Activated CD8-positive, alpha-beta memory T cell treated with anti-CD3 and anti-CD28 coated beads for 24 hours (primary cell): ENCODE measurements at places on chromosomes 2 and 18.
A peak's percentile ranks its signal among the peaks of the same experiment; 100 is the strongest.

- DNase-seq, result no peak
Measured at GRCh38 chr2:33777786-33778185, 178.7 kb upstream of the FAM98A start.

GRCh38 chr2:160409480-160409879 is 84.1 kb downstream of the RBMS1 start:
- DNase-seq, result no peak

GRCh38 chr2:74740395-74740740 is 86.3 kb downstream of the SEMA4F start:
- DNase-seq, result no peak

DNA sequence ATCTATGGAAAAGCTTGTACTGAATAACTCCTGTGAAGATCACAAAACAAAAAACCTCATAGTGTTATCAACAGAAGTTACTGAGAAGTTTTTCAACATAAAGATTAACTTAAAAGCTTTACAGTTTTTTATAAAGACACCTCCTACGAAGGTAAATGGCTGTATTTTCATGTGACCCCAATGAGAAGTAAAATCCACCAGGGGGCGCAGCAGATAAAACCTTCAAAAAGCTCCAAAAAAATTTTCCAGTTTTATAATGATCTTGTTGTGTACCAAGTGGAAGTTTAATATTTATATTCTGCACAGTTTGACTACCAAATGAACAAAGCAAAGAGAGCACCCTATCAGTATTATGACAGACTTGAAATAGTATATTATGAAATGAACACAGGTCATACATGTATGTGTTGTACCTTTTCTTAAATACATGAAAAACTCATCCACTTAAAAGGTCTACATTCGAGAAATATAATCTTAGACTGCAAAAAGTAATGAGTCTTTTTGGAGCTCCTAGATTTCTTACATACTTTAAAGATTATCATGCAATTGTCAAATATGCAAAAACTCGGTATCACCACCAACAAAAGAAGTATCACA is 38.5 kb downstream of the PNO1 start:
- no peak for DNase-seq

GRCh38 chr18:26480897-26481795 is 67.2 kb downstream of the KCTD1 start:
- no peak for DNase-seq

GRCh38 chr2:38683766-38684165 is 17.9 kb downstream of the GALM start:
- DNase-seq, result no peak

GRCh38 chr2:207395535-207396251 is 134.1 kb upstream of the CREB1 start:
- no peak for DNase-seq

DNA sequence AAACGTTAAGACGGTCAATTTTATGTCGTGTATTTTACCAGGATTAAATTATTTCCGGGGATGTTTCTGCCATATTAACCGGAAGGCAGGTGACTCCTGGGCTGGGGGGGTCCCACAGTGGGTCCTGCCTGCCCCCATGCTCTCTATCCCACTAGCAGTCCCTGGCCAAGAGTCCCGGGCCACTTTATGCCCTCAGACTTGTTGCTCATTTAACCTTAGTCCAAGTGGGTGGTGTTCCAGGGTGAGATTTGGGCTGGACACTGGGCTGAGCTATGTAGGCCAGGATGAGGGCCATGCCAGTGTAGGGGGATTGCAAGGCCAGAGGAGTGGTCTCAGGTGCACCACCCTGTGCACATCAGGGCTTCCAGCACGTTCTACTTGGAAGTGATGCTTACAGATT is 24.1 kb downstream of the TWIST2 start:
- DNase-seq, result no peak

GRCh38 chr2:169303579-169304305 is 58.6 kb downstream of the LRP2 start:
- DNase-seq, result no peak

DNA sequence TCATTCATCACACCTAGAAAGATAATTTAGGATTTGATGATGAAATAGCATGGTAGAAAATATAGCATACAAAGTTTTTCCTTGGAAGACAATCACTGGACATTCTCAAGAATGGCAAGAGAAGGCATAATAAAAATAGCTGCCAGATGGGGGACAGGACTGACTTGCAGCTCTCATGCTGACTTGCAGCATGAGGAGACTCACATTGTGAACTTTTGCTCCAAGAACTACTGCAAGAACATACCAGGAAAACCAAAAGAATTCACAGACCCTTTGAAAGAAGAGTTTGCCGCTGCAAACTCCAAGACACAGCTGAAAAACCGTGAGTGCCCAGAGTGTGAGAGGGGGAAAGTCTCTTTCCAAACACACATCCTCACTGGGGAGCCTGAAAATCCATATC is 47.0 kb downstream of the CRYGD start:
- DNase-seq, result no peak

DNA sequence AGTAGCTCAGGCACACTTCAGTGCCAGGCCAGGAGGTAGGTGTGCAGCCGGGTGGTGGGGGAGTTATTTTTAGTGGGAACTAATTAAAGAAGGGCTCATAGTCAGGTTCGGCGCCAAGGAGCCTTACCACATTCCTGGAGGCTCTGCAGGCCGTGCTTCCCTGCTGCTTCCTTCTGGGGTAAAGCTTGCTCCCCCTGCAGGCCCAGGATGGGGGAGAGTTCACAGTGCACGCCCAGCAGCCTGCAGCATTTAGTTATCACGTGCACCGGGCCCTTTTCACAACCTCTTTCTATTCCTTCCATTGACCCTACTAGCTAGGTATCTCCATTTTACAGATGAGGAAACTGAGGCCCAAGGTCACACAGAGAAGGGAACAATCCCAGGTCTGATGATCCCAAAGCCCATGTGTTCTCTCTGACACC is 2.5 kb downstream of the KCNF1 start:
- no peak for DNase-seq

DNA sequence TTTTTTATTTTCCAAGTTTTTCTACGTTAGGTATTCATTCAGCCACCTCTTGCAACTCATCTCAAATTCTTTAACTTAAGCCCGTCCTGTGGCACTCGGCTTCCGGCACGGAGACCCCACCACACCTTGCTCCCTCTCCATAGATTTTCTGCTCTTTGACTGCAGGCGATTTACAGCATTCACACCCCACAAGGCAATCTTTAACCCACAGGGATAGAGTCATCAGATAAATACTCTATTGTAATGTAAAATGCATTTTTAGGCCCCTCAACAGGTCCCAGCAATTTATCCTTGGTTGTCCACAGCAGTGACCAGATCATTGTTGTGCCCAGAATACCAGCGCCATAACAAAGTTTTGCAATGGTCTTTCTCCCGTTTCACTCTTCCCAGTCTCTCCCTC is 132.3 kb upstream of the EPHA4 start:
- DNase-seq, result no peak

- DNase-seq, result no peak
Measured at GRCh38 chr2:205722283-205722918, 40.1 kb downstream of the NRP2 start.

GRCh38 chr2:147405651-147406050 is 439.2 kb upstream of the ACVR2A start:
- no peak for DNase-seq

GRCh38 chr2:174682578-174683391 is 81.5 kb downstream of the CHRNA1 start:
- DNase-seq, result peak; percentile 88

GRCh38 chr2:59015027-59015426 is 773.9 kb upstream of the FANCL start:
- no peak for DNase-seq

GRCh38 chr2:128093762-128094161 is 2.8 kb downstream of the UGGT1 start:
- no peak for DNase-seq

DNA sequence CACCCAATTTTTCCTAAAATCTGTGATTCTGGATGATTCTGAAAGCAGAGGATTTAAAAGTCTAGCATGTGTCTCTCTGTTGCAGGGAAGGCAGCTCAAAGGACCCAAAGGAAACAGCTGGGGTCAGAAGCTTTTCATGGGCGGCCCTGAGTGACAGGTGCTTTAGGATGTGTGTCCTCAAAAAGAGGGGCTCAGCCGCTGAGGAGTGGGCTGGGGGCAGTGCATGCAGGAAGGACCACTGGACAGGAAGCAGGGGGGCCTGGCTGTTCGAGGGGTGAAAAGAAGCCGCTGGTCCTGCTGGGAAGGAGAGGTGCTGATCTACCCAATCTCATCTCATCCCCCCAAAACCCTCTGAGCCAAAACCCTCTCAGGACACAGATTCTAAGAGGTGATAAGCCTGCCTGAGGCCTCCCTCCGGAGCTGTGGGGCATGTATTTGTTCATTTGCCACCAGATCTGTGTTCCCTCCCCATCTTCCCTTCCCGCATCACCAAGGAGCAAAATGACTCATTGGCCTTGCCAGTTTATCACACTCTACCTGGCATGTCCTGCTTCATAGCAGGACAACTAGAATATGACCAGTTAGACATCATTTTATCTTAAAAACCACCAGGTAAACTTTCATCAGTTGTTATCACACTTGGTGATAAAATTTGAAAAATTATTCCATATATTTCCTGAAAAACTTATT is 98.8 kb upstream of the MGAT4A start:
- no peak for DNase-seq
